ENCODE measurements at places on chromosomes 5 and 9.
A peak's percentile ranks its signal among the peaks of the same experiment; 100 is the strongest.

DNA sequence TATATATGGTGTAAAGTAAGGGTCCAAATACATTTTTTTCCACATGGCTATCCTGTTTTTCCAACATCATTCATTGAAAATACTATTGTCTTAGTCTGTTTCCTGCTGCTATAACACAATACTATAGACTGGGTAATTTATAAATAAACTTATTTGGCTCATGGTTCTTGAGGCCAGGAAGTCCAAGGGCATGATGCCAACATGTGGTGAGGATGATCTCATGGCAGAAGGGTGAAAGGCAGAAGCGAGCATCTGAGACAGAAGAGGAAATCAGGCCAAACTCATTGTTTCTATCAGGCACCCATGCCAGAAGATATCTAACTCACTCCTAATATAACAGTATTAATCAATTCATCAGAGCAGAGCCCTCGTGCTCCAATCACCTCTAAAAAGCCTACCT is 42.6 kb downstream of the ANKRD55 start:
- DNase-seq = no peak

GRCh38 chr5:170523142-170523551 is 19.3 kb downstream of the KCNIP1 start:
- DNase-seq = peak; percentile 74

DNA sequence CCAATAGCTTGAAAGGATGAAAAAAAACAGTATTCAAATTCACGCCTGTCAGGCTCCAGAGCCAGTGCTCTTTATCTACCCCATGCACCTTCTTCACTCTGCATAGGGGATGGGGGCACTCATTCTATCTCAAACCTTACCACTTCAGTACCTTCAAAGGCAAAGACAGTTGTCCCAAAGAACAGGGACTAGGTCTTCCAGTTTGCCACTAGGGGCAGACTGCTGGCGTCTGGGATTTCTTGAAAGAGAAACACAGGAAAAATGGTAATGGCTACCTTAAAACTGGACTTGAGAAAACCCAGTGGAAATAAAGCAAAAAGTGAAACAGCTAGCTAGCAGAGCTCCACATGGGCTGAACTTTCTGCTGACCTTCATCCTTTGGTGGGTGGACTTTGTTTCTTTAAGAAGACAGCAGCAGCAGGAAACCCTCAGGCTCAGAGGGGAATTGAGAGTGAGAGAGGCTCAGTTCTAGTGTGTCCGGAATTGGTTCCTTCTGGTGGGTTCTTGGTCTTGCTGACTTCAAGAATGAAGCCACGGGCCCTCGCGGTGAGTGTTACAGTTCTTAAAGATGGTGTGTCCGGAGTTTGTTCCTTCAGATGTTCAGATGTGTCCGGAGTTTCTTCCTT is 41.0 kb upstream of the SLC36A1 start:
- no peak for DNase-seq

DNA sequence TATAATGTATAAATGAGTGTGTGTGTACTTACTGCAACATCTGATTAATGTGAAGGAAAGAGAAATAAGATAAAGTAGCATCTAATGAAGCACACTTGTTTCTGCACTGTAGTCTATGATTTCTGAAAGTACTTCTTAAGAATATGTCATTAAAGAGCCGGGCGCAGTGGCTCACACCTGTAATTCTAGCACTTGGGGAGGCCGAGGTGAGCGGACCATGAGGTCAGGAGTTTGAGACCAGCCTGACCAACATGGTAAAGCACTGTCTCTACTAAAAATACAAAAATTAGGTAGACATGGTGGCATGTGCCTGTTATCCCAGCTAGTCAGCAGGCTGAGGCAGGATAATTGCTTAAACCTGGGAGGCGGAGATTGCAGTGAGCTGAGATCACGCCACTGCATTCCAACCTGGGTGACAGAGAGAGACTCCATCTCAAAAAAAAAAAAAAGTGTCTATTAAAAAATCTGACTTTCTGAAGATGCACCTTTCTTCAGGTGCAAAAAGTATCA is 556.9 kb downstream of the PTPRD start:
- no peak for DNase-seq

- DNase-seq = no peak
Observed at GRCh38 chr9:126448136-126448535, 121.5 kb downstream of the MVB12B start.

GRCh38 chr9:123246534-123246933 is 21.9 kb downstream of the STRBP start:
- no peak for DNase-seq

GRCh38 chr5:174623433-174624019 is 100.9 kb upstream of the MSX2 start:
- DNase-seq = no peak

DNA sequence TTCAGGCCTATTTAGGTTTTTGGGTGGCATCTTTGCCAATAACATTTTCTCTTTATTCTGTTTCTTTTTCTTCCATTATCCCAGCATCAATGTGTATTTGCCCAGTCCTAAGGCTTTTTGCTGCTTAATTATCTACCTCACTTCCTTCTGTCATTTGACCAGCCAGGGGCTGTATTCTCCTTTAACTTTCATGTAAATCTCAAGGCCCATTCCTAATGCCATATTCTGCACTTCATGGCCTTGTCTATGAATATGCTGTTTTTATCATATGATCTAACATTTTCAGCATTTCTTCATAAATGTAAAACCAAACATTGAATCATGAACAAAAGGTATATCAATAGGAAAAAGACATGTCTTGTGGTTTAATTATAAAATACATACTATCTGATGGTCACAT is 108.7 kb downstream of the SSBP2 start:
- DNase-seq = no peak

DNA sequence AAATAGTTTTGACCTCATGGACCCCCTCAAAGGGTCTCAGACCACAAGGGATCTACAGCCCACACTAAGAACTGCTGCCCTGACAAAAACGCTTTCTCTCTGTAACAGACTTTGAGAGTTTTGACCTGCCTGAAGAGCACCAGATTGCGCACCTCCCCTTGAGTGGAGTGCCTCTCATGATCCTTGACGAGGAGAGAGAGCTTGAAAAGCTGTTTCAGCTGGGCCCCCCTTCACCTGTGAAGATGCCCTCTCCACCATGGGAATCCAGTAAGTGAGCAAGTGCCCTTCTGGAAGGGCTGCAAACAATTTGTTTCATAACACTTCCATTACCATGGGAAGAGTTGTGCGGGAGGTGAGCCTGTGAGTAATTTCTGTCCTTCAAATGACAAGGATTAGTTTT is 6.0 kb downstream of the PTTG1 start:
- no peak for DNase-seq
